Fibroblast of lung (primary cell): ENCODE measurements at places on chromosomes 6 and 20. TPM values are rescaled to one million over a fixed set of nuclear protein-coding genes. Genes with fewer than 3 reads are reported as not detected.

The PPDPF gene
- polyA plus RNA-seq = 29.7 and 34.0 TPM in 2 replicates

DNA sequence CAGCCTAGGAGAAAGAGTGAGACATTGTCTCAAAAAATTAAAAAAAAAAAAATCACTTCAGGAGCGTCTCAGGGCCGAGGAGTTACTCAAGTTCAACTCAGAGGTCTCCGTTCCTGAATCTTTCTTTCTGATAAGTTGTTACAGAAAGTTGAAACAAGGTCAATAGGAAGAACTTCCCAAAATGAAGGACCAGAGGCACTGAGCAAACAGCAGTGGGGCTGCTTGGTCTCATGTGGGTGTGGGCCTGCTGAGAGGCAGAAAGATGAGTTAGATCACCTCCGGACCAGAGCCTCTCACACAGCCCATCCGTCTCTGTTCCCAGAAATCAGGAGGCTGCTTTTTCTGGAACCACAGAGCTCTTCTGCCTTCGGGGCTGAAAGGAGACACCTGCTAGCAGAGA, 12.4 kb downstream of the MDGA1 start:
- no peaks in the 10 kb centered on the region for H3K4me1 ChIP-seq
- no peaks in the 10 kb centered on the region for H3K27me3 ChIP-seq
- H3K4me3 ChIP-seq = no peak overlapping the region
- no peak overlapping the region for H3K27ac ChIP-seq
- no peak for DNase-seq

- H3K27ac ChIP-seq = no peak overlapping the region
- DNase-seq = no peak
- no peak overlapping the region for H3K4me3 ChIP-seq
- no peaks in the 10 kb centered on the region for H3K27me3 ChIP-seq
Observed at GRCh38 chr6:153435787-153436186, 304.7 kb upstream of the RGS17 start.

GRCh38 chr6:144581812-144582537, 296.8 kb downstream of the UTRN start:
- peaks cover 5% of the 10 kb centered on the region for H3K4me1 ChIP-seq
- H3K27me3 ChIP-seq = no peaks in the 10 kb centered on the region
- H3K27ac ChIP-seq = no peak overlapping the region
- DNase-seq = peak; percentile 20

GRCh38 chr20:63692436-63693082, 3.9 kb upstream of the TNFRSF6B start:
- H3K36me3 ChIP-seq = peaks cover 37% of the 10 kb centered on the region
- no peak overlapping the region for H3K4me3 ChIP-seq
- H3K27me3 ChIP-seq = no peaks in the 10 kb centered on the region
- peak; percentile 38 for DNase-seq
- H3K4me1 ChIP-seq = peaks cover 16% of the 10 kb centered on the region
- H3K27ac ChIP-seq = peak overlapping the region; percentile 2

The TP53RK gene
- polyA plus RNA-seq = 9.2 and 10.5 TPM in 2 replicates

GRCh38 chr6:54586251-54586650, 260.3 kb upstream of the FAM83B start:
- no peaks in the 10 kb centered on the region for H3K4me1 ChIP-seq
- H3K27me3 ChIP-seq = no peaks in the 10 kb centered on the region

DNA sequence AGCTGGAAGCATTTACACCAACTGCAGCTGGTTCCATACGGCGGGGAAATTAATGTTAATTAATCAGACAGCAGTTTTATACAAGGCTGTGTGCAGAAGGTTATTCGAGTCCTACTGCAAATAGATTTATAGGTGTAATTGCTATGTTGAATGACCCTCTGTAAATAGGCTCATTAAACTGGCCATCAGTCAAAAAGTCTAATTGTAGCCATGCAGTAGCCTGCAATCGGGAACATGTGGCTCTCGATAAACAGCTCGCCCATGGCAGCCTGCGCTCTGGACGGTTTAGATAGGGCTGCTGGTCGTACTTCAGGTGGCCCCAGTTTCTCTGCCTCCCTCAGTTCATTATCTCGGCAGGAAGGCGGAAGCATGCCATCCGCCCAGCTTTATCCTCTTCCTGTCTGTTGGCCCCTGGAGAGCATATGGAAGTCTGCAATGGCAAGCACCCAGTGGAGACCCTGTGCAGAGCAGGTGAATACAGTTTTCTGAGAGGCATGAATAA, 143.2 kb downstream of the MBOAT1 start:
- no peak overlapping the region for H3K27ac ChIP-seq
- no peak overlapping the region for H3K4me3 ChIP-seq
- no peaks in the 10 kb centered on the region for H3K36me3 ChIP-seq
- DNase-seq = no peak
- no peaks in the 10 kb centered on the region for H3K4me1 ChIP-seq

The SPATS1 gene
- polyA plus RNA-seq = not detected in 2 replicates

DNA sequence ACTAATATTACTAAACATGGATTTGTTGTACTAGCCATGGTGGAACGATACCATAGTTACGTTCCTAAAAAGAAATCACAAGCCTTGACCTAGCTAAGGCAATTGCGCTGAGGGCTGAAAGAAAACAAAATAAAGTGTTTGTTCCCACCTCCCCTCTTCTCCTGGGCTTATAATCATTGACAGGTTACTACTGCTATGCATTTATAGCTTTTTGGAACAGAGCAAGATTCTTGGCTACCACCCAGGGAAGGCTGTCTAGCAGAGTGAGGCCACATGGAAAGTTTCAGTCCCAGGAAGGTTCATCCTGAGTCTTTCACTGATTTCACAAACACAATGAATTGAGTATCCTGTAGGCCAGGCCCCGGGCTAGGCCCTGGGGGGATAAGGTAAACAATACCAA, 84.6 kb downstream of the TMEM170B start:
- no peak overlapping the region for H3K27ac ChIP-seq
- H3K36me3 ChIP-seq = no peaks in the 10 kb centered on the region
- H3K4me3 ChIP-seq = no peak overlapping the region
- DNase-seq = no peak
- no peaks in the 10 kb centered on the region for H3K4me1 ChIP-seq
- no peaks in the 10 kb centered on the region for H3K27me3 ChIP-seq

DNA sequence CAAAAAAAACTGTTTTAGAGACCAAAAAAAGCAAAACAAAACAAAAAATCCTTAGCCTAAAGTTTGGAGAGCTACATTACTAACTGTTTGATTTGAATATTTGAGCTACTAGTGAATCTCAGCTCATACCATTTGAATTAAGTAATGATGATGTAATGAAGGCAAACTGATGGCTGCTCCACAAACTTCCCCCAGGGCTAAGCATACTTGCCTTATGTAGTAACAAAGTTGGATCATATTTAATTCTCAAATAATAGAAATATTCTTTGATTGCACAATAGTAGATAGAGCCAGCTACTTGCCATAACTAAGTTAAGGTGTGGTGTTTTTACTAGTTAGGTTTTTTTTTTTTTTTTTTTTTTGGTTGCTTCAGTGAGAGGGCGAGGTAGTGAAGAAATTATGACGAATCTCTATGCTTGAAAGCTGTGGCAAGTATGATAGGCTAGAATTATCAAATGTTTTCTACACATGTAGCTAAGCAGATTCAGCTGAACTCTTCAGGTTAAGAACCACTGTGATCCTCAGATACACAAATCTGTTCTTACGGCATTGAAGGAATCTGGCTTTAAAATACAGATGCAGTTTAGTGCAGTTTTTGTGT, 2.9 kb downstream of the RAB32 start:
- peak; percentile 92 for DNase-seq
- H3K27ac ChIP-seq = peak overlapping the region; percentile 96
- H3K36me3 ChIP-seq = peaks cover 2% of the 10 kb centered on the region
- no peaks in the 10 kb centered on the region for H3K27me3 ChIP-seq
- H3K4me3 ChIP-seq = peak overlapping the region; percentile 79

The GTF3C6 gene
- polyA plus RNA-seq = 74.4 and 90.5 TPM in 2 replicates

DNA sequence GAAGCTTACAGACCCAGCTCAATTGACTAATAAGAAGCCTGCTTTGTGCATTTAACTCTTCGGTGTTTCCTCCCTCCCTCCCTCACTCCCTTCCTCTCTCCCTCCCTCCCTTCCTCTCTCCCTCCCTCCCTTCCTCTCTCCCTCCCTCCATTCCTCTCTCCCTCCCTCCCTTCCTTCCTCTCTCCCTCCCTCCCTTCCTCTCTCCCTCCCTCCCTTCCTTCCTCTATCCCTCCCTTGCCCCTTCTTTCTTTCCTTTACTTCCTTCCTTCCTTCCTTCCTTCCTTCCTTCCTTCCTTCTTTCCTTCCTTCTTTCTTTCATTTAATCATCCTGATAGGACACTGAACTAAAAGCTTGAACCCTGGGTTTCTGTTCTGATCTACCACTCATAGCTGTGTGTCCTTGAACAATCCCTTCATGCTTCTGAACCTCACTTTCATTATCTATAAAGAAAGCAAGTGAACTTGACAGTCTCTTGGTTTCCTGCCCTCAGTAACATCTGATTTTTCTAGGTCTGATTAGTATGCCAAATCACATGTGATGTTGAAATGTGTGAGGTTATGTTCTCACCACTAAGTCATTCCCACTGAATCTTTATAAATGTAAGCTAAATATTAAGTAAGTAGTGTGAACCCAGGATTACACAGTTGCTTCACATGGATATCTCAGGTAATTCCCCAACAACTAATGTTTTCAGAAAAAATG, 132.3 kb upstream of the BMP2 start:
- no peaks in the 10 kb centered on the region for H3K4me1 ChIP-seq
- no peaks in the 10 kb centered on the region for H3K27me3 ChIP-seq
- DNase-seq = peak; percentile 56
- H3K27ac ChIP-seq = no peak overlapping the region

The HM13 gene
- 153 and 157 TPM in 2 replicates for polyA plus RNA-seq

- H3K4me3 ChIP-seq = no peak overlapping the region
- no peaks in the 10 kb centered on the region for H3K27me3 ChIP-seq
- H3K36me3 ChIP-seq = no peaks in the 10 kb centered on the region
- peak; percentile 57 for DNase-seq
Observed at GRCh38 chr6:14144678-14145113, 27.1 kb downstream of the CD83 start.

- no peak overlapping the region for H3K4me3 ChIP-seq
- peaks cover 16% of the 10 kb centered on the region for H3K4me1 ChIP-seq
- no peaks in the 10 kb centered on the region for H3K36me3 ChIP-seq
- H3K27me3 ChIP-seq = no peaks in the 10 kb centered on the region
Observed at GRCh38 chr6:39892490-39893129, 41.7 kb downstream of the MOCS1 start.

- no peaks in the 10 kb centered on the region for H3K36me3 ChIP-seq
- DNase-seq = peak; percentile 3
- no peaks in the 10 kb centered on the region for H3K4me1 ChIP-seq
- H3K27me3 ChIP-seq = no peaks in the 10 kb centered on the region
Observed at GRCh38 chr6:93040375-93040774, 379.0 kb downstream of the EPHA7 start.

DNA sequence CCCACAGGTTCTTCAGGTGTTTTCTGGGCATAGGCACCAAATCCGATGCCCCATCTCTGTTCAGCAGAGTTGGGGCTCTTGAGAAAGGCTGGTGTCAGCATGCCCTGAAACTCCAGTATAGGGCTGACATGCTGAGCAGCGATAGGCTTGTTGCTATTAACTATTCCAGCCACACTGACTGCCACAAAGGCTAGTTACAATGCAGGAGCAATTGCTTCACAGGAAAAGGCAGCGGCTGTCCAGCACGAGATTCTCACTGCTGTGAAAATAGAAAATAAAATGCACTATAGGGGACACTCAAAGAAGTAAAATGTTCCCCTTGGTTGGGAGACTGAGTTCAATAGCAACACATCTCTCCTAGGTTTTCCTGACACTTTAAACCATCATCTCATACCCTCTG, 112.4 kb downstream of the BFSP1 start:
- H3K27ac ChIP-seq = no peak overlapping the region
- no peak for DNase-seq
- no peak overlapping the region for H3K4me3 ChIP-seq

DNA sequence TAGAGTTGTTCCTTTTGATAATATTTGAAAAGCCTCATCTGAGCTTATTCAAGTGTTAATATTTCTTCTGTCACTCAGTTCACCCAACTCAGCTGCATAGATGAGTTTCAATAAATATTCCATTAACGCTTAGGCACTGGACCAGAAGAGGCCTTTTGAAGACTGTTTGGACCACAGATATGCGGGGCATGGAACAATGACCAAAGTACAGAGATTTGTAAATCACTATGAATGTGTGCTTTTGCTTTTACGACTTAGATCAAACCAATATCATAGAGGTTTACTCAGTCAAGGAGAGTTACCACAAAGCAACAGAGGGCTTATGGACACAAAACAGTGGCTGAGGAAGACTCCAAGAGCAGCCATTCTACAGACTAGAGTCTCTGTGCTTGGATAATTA, 99.9 kb downstream of the RTN4IP1 start:
- H3K27me3 ChIP-seq = no peaks in the 10 kb centered on the region
- H3K36me3 ChIP-seq = no peaks in the 10 kb centered on the region
- no peak overlapping the region for H3K4me3 ChIP-seq
- peaks cover 13% of the 10 kb centered on the region for H3K4me1 ChIP-seq
- H3K27ac ChIP-seq = peak overlapping the region; percentile 14

- no peak for DNase-seq
- no peaks in the 10 kb centered on the region for H3K27me3 ChIP-seq
- no peaks in the 10 kb centered on the region for H3K36me3 ChIP-seq
- no peak overlapping the region for H3K4me3 ChIP-seq
- no peak overlapping the region for H3K27ac ChIP-seq
- H3K4me1 ChIP-seq = no peaks in the 10 kb centered on the region
Observed at GRCh38 chr6:52144196-52145076, 41.7 kb upstream of the IL17A start.

The PLCB4 gene
- 7.3 and 8.2 TPM in 2 replicates for polyA plus RNA-seq

GRCh38 chr6:20448828-20449227, 47.1 kb downstream of the E2F3 start:
- DNase-seq = no peak
- no peaks in the 10 kb centered on the region for H3K27me3 ChIP-seq
- H3K27ac ChIP-seq = no peak overlapping the region
- H3K36me3 ChIP-seq = no peaks in the 10 kb centered on the region
- H3K4me1 ChIP-seq = peaks cover 6% of the 10 kb centered on the region

The DDO gene
- polyA plus RNA-seq = 1.3 and 3.9 TPM in 2 replicates

- no peaks in the 10 kb centered on the region for H3K4me1 ChIP-seq
- H3K36me3 ChIP-seq = no peaks in the 10 kb centered on the region
- no peak overlapping the region for H3K27ac ChIP-seq
Observed at GRCh38 chr6:12457094-12457493, 166.9 kb downstream of the EDN1 start.

GRCh38 chr6:79964607-79965081, 17.3 kb upstream of the ELOVL4 start:
- no peak overlapping the region for H3K4me3 ChIP-seq
- H3K36me3 ChIP-seq = no peaks in the 10 kb centered on the region
- no peaks in the 10 kb centered on the region for H3K4me1 ChIP-seq
- no peak for DNase-seq
